ENCODE measurements at places on chromosomes 2 and 18. TPM values are rescaled to one million over a fixed set of nuclear protein-coding genes. Genes with fewer than 3 reads are reported as not detected.

STPG4 gene
- total RNA-seq = 0.16 TPM

RGPD4 gene
- not detected for total RNA-seq

HAAO gene
- 12.2 TPM for total RNA-seq

STON1 gene
- 6.7 TPM for total RNA-seq

EHD3 gene
- 12.8 TPM for total RNA-seq

ITPRIPL1 gene
- total RNA-seq = 2.7 TPM

CHRND gene
- not detected for total RNA-seq

CCDC121 gene
- 3.0 TPM for total RNA-seq

INHA gene
- 0.26 TPM for total RNA-seq

FAM161A gene
- total RNA-seq = 2.2 TPM

KCNG2 gene
- 1.9 TPM for total RNA-seq

GPAT2 gene
- total RNA-seq = 1.0 TPM

GEN1 gene
- 3.3 TPM for total RNA-seq

LHCGR gene
- total RNA-seq = not detected

BIN1 gene
- 90.5 TPM for total RNA-seq

SCN7A gene
- total RNA-seq = 14.3 TPM

LIMS3 gene
- total RNA-seq = 1.6 TPM

IL1RN gene
- total RNA-seq = 0.16 TPM

GBX2 gene
- total RNA-seq = not detected

ZFP36L2 gene
- 11.3 TPM for total RNA-seq

RESP18 gene
- not detected for total RNA-seq

CXCR1 gene
- total RNA-seq = not detected

LANCL1 gene
- 60.7 TPM for total RNA-seq

ZBTB14 gene
- total RNA-seq = 6.6 TPM

GLI2 gene
- total RNA-seq = 4.0 TPM

ABCB11 gene
- total RNA-seq = under 0.01 TPM

RPRM gene
- 0.16 TPM for total RNA-seq

SCYGR7 gene
- total RNA-seq = not detected
